NCI-H2081 treated with DMSO at 0.1 percent for 48 hours (cell line): ENCODE measurements at places on chromosomes 16 and 17.

DNA sequence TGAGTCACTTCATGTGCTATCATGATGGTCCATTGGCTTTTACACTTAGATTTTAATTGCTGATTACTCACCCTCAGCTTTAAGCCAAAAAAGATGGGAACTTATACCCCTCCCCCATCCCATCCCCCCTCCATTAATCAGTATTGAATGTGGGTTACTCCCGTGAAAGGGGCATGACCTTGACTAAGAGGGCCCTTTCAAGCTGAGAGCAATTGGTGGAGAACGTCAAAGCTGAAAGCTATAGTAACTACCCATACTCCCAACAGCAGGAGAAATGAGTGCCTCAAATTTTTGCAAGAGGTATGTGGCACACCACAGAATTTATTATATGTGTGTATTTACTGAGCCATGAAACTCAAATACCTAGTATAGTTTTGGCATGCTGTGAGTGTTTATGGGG, 99.7 kb upstream of the CDH8 start:
- no peak for DNase-seq

- DNase-seq = no peak
Observed at GRCh38 chr17:27529230-27529796, 73.1 kb downstream of the KSR1 start.

GRCh38 chr17:57084361-57084801, 665 bp upstream of the AKAP1 start:
- peak; percentile 60 for DNase-seq

- no peak for DNase-seq
Observed at GRCh38 chr17:77610972-77611521, 347.5 kb upstream of the TNRC6C start.

- DNase-seq = peak; percentile 54
Observed at GRCh38 chr17:37710344-37710886, 34.4 kb downstream of the HNF1B start.

- no peak for DNase-seq
Observed at GRCh38 chr17:66959641-66960375, 4.7 kb upstream of the CACNG4 start.

DNA sequence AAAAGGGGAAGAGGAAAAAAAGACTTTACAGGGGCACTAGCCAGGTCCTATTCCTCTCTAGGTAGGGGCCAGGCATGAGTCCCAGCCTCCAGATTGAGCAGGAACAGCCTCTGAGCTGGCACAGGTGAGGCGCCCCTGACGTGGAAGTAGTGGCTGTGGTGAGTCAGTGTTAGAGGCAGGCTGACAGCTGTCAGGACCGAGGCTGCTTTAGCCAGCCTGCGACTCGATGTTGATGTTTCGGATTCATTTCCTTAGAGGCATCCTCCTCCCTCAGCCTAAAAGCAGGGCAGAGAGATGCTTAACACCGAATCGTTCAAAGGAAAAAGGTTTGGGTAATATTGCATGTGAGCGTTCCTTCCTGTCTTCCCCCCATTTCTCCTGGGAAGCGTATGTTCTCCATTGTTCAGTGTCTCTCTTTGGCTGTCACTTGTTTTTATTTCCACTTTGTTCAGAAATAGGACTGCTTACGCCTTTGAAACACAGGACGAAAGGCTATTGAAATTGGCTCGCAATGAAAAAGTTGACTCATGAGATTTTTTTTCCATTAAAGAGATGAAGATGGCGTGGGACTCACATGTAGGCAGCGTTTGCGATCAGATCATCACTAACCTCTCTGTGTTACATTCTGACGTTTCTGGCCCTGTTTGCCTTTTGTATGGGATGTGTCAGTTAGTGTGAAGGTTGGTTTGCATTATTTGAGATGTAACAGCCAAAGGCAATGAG, 1.3 kb downstream of the KIAA0513 start:
- DNase-seq = no peak

- no peak for DNase-seq
Observed at GRCh38 chr17:38628441-38628840, 22.7 kb upstream of the SRCIN1 start.

GRCh38 chr16:85094812-85095211, 17.5 kb downstream of the CIBAR2 start:
- DNase-seq = no peak

DNA sequence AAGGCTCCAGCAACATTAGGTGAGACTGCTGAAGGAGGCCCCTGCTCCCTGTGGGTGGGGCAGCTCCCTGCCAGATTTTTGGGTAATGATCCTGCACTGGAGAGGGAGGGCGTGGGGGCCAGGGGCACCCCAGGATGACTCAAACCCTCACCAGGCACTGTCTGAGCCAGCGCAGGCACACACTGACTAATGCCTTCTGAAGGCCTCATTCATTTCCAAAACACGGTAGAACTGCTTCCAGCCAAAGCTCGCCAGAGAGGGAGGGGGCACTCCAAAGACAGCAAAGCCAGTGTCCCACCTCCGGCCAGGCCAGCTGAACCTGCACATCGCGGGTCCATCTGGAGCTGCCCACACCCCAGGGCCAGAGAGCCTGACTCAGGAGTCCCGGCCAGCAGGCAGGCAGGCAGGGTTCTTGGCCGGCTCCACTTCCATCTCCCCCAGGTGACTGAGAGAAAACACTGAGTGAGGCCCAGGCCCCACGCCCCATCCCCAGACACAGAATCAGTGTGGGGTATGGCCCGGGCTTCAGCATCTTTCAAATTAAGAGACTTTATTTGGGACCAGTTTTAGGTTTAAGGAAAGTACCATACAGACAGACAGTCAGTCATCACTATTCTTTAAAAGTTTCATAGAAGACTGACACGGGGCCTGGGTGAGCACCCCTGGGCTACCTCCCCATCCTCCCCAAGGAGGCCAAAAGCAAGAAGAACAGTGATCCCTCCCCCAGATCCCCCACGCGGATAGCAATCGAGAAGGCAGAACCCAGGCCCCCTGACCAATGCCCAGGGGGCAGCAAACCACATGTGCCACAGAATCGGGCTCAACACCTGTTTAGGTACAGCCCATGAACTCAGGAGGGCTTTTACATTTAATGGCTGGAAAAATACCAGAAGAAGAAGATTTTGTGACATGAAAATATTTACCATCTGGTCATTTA, 2.3 kb downstream of the PIEZO1 start:
- DNase-seq = no peak

- no peak for DNase-seq
Observed at GRCh38 chr16:3149630-3150345, 15.0 kb downstream of the ZNF213 start.
